HepG2 (cell line): ENCODE measurements at places on chromosomes 5 and 9. TPM values are rescaled to one million over a fixed set of nuclear protein-coding genes. Genes with fewer than 3 reads are reported as not detected.

- no peaks in the 10 kb centered on the region for H3K27me3 ChIP-seq
- DNase-seq, result no peak
- H3K4me3 ChIP-seq, result no peak overlapping the region
These were observed 66.5 kb upstream of the DAP start for GRCh38 chr5:10827571-10827970.

TICAM2 gene
- total RNA-seq, result 0.04 TPM in 1 of 2 replicates, not detected in the other

- no peak overlapping the region for H3K27ac ChIP-seq
- no peaks in the 10 kb centered on the region for H3K4me1 ChIP-seq
- H3K27me3 ChIP-seq, result no peaks in the 10 kb centered on the region
- H3K4me3 ChIP-seq, result no peak overlapping the region
These were observed 179.1 kb downstream of the SLIT3 start for GRCh38 chr5:169121630-169122420.

DNA sequence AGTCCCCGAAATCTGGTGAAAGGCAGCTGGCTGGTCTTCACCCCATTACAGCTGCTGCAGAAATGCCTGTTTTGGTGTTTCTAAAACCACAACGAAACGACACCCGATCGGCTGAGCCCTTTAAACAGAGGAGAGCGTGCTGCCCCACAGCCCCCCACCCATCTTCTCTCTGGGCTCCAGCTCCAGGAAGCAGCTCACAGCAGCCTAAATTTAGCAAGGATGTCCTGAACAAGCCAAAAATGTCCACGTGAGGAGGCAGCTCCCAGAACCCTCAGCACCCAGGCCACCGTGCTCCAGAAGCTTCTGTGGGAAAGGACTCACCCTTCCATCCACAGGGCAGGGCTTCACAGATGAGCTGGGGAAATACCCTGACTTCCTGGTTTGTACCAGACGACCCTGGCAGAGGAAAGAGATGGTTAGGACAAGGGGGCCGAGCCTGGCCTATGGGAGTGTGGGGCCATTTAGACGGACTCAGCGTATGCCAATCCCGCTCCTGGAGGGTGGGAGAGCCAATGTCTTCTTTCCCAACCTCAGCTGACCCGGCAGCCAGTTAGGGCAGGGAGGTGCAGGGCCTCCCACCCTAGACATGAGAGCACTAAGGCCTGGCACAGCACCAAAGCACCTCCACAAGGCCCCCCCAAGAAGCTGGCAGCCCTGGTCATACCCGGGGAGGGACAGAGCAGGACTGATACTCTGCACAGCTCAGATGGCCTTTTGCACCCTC, 39.1 kb upstream of the SARDH start:
- no peak for DNase-seq
- no peaks in the 10 kb centered on the region for H3K4me1 ChIP-seq
- no peaks in the 10 kb centered on the region for H3K27me3 ChIP-seq
- peaks cover 72% of the 10 kb centered on the region; the same call in 2 of the 3 replicates for H3K36me3 ChIP-seq

GRCh38 chr9:10946676-10947410, 334.0 kb upstream of the PTPRD start:
- no peak overlapping the region for H3K27ac ChIP-seq
- H3K4me3 ChIP-seq, result no peak overlapping the region
- no peaks in the 10 kb centered on the region for H3K4me1 ChIP-seq
- no peaks in the 10 kb centered on the region for H3K27me3 ChIP-seq

DNA sequence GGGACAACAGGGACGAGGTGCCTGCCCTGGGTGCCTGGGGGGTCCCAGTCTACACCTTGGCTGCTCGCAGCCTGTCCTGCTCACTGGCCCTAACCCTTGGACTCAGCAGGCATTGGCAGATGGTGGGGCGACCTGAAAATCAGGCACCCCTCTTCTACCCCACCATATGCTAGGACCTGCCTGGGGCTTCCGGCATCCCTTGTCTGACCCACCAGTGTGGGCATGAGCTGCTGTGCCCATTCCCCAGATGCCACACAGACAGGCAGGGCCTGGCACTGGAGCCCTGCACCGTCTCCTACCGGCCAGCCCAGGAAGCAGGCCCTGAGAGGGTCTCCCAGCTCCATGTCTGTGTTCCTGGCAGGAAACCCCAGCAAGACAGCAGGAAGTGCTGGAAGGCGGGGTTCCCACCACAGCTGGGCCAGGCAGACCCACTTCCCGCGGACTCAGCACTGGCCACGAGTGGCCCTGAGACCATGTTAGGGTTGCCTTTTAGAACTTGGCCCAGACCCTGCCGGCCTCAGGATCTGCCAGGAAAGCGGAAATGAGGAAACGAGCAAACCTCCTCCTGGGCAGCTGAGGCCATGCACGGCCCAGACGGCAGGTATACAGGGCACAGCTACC, 3.1 kb downstream of the NINJ1 start:
- peak overlapping the region; percentile 1; the same call in 1 of the 2 replicates for H3K4me3 ChIP-seq
- H3K4me1 ChIP-seq, result peaks cover 84% of the 10 kb centered on the region
- no peak for DNase-seq
- no peaks in the 10 kb centered on the region; the same call in 2 of the 3 replicates for H3K27me3 ChIP-seq
- peaks cover 10% of the 10 kb centered on the region; the same call in 1 of the 2 replicates for H3K36me3 ChIP-seq

GRCh38 chr9:96177005-96177718, 124.8 kb downstream of the HSD17B3 start:
- no peak overlapping the region for H3K27ac ChIP-seq
- no peak overlapping the region for H3K4me3 ChIP-seq
- peaks cover 27% of the 10 kb centered on the region for H3K27me3 ChIP-seq
- no peaks in the 10 kb centered on the region for H3K36me3 ChIP-seq
- no peak for DNase-seq

DNA sequence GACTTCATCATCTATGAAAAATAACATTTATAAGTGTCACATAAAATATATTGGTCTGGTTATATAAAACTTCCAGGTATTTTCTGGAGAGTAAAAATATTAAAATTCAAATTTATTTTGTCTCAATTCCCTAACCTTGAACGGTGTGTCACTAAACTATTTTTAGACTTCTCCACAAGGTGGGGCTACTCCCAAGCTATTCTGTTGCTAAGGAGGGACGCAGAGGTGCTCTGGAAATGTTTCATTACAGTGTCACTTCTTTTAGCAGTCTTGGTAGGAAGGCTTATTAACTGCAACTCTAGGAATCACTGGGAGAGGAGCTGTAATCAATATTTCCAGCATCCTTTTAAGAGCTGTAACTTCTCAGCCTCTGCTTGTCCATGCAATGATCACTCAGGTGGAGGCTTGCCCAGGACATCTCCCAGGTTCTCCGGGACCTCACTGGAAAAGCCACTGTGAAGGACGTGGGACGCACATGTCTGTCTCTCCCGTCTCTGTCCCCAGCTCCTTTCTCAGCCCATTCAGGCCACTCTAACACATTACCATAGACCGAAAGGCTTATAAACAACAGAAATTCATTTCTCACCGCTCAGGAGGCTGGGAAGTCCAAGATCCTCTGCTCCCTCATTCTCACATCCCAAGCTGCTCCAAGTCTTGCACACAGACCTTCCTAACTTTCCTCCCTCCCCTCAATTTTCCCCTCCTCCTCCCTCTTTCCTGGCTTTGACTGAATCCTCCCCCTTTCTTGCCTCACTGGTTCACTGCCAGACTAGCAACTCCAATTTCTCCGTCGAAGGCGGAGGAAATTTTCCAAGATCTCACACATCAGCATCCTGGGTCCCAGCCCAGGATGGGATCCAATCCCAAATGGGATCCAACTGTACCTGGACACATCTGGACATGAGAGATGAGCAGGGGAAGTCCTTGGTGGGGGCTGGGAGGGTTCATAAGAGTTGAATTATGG, 32.7 kb upstream of the DNAH5 start:
- H3K27ac ChIP-seq, result no peak overlapping the region
- H3K27me3 ChIP-seq, result peaks cover 2% of the 10 kb centered on the region; the same call in 1 of the 3 replicates
- H3K36me3 ChIP-seq, result no peaks in the 10 kb centered on the region

GRCh38 chr9:136213733-136214132, 8.8 kb upstream of the LHX3 start:
- no peaks in the 10 kb centered on the region for H3K4me1 ChIP-seq
- DNase-seq, result no peak
- peaks cover 39% of the 10 kb centered on the region for H3K36me3 ChIP-seq
- H3K4me3 ChIP-seq, result no peak overlapping the region

FBP2 gene
- total RNA-seq, result not detected in 2 replicates

DNA sequence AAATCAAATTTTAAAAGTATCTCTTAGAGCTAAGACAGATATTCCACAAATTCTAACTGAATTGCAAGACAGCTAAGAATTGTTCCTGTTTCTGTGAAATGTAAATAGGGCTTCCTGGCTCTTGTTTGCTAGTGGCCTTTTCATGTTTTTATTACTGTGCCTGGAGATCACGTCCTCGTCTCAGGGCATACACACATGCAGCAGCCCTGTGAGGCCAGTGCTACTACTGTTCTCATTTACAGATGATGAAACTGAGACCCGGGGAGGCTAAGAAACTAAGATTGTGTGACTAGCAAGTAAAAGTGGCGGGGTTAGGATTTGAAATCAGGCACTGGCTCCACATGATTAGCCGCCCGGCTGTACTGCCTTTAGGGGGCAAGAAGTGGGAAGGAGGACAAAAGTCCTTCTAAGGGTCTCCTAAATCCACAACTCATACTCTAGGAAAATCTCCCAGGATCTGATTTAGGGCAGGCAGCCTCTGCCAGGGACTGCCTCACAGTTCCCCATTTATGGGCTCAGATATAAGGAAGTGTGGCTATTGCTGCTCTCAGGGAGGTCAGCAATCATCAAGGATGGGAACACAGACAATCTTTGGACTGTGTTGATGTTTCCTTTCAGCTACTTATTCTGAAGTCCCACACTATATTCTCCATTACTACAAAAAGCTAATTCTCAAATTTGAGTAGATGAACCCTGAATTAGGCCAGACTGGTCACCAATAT, 7.9 kb downstream of the PRUNE2 start:
- no peak overlapping the region for H3K27ac ChIP-seq
- no peak for DNase-seq
- no peaks in the 10 kb centered on the region; the same call in 1 of the 2 replicates for H3K27me3 ChIP-seq
- no peak overlapping the region for H3K4me3 ChIP-seq
- H3K4me1 ChIP-seq, result no peaks in the 10 kb centered on the region

CFAP77 gene
- not detected in 2 replicates for total RNA-seq

- no peak overlapping the region for H3K4me3 ChIP-seq
- no peaks in the 10 kb centered on the region for H3K4me1 ChIP-seq
- H3K27me3 ChIP-seq, result no peaks in the 10 kb centered on the region
- H3K36me3 ChIP-seq, result no peaks in the 10 kb centered on the region
- H3K27ac ChIP-seq, result no peak overlapping the region
- DNase-seq, result no peak
These were observed 51.3 kb upstream of the MROH2B start for GRCh38 chr5:41122459-41122858.

DNA sequence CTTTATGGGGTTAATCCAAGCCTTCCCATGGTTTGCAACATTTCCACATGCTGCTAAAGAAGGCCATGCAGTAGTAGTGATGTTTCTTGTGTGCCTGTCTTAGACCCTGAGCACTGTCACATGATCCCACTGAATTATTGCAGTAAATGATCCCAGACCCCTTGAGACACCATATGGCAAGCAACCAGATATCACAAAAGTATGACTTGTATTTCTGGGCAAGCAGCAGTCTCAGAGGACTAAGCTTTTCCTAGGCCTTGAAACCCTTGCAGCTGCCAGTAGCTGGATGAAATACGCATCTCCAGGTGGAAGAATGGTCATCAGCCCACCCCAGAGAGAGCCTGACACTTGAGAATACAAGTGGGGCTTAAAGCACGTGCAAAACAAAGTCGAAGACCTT, 41.8 kb downstream of the CDO1 start:
- H3K36me3 ChIP-seq, result no peaks in the 10 kb centered on the region
- no peak for DNase-seq
- H3K4me1 ChIP-seq, result no peaks in the 10 kb centered on the region
- H3K27ac ChIP-seq, result no peak overlapping the region
- H3K4me3 ChIP-seq, result no peak overlapping the region

COL27A1 gene
- total RNA-seq, result 13.1 and 71.3 TPM in 2 replicates

DNA sequence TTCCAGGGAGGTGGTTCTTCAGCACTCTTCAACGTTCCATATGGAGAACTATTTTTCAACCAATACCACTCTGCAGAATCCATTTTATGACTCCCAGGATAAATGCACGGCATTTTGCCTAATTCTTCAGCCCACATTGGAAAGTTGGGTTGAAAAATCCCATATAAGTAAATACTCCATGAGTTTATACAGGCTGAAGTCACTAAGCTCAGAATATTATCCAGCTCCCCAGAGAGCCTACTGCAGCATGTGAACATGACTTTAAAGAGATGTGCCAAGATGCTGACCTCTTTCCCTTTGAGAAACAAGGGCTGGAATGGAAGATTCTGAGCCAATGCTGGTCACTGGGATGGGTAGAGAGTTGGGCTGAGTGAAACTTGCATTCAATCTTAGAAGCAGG, 111.9 kb upstream of the SLIT3 start:
- no peaks in the 10 kb centered on the region for H3K27me3 ChIP-seq
- no peak overlapping the region for H3K4me3 ChIP-seq
- H3K4me1 ChIP-seq, result no peaks in the 10 kb centered on the region
- H3K36me3 ChIP-seq, result no peaks in the 10 kb centered on the region

GRCh38 chr5:116078199-116078598, 6.6 kb upstream of the COMMD10 start:
- H3K36me3 ChIP-seq, result no peaks in the 10 kb centered on the region; the same call in 1 of the 2 replicates
- H3K27me3 ChIP-seq, result no peaks in the 10 kb centered on the region
- peaks cover 8% of the 10 kb centered on the region for H3K4me1 ChIP-seq
- no peak overlapping the region for H3K4me3 ChIP-seq
- no peak overlapping the region for H3K27ac ChIP-seq

- DNase-seq, result no peak
- no peak overlapping the region for H3K4me3 ChIP-seq
- H3K36me3 ChIP-seq, result 0 out of 3 replicates have a peak, but pooled peaks cover 9% of the 10 kb centered on the region
- H3K4me1 ChIP-seq, result peaks cover 40% of the 10 kb centered on the region
- no peak overlapping the region for H3K27ac ChIP-seq
These were observed 5.2 kb downstream of the LRRTM2 start for GRCh38 chr5:138869763-138870500.
